Natural killer cell treated with Interleukin-12 subunit alpha and Interleukin-12 subunit beta and Interleukin-15 and Interleukin-18, amount 100 ng/mL, for 72 hours (primary cell): ENCODE measurements at places on chromosomes 5 and 9. TPM values are rescaled to one million over a fixed set of nuclear protein-coding genes. Genes with fewer than 3 reads are reported as not detected.

Gene GNA14
- 0.45 TPM for total RNA-seq

Gene CSF1R
- total RNA-seq: not detected

Gene ZNF354B
- 18.7 TPM for total RNA-seq

Gene ENHO
- total RNA-seq: not detected
